HFF-Myc (cell line): ENCODE measurements at places on chromosomes 16 and 17.

GRCh38 chr17:46179375-46179999, 13.7 kb downstream of the KANSL1 start:
- DNase-seq: no peak

DNA sequence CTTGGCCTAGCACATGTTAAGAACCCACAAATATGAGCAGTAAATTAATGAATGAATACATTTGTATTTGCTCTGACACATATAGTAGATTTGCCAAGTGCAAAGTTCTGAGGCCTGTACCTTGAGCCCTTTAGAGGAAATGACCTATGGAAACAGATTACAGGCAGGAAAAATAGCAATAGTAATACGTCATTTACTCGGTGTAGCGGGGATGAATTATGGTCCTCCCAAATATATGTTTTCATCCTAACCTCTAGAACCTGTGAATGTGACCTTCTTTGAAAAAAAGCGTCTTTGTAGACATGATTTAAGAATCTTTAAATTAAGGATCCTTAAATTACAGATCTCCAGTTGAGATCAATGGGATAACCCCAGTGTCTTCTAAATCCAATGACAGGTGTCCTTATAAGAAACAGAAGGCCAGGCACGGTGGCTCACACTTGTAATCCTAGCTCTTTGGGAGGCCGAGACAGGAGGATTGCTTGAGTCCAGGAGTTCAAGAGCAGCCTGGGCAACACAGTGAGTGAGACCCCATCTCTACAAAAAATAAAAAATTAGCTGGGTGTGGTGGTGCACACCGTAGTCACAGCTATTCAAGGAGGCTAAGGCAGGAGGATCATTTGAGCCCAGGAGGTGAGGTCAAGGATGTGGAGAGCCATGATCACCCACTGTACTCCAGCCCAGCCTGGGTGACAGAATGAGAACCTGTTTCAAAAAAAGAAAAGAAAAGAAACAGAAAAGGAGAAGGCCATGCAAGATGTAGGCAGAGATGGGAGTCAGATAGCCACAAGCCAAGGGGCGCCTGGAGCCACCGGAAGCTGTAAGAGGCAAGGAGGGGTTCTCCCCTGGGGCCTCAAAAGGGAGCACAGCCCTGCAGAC, 5.1 kb upstream of the ITPRIPL2 start:
- DNase-seq: no peak

- DNase-seq: no peak
Measured at GRCh38 chr16:52318302-52319009, 228.5 kb downstream of the TOX3 start.

- DNase-seq: no peak
Measured at GRCh38 chr16:75238132-75238852, 13.1 kb downstream of the BCAR1 start.

GRCh38 chr16:53112015-53112414, 57.2 kb downstream of the CHD9 start:
- DNase-seq: no peak

GRCh38 chr17:8887834-8888703, 20.6 kb upstream of the PIK3R6 start:
- peak; percentile 17 for DNase-seq

DNA sequence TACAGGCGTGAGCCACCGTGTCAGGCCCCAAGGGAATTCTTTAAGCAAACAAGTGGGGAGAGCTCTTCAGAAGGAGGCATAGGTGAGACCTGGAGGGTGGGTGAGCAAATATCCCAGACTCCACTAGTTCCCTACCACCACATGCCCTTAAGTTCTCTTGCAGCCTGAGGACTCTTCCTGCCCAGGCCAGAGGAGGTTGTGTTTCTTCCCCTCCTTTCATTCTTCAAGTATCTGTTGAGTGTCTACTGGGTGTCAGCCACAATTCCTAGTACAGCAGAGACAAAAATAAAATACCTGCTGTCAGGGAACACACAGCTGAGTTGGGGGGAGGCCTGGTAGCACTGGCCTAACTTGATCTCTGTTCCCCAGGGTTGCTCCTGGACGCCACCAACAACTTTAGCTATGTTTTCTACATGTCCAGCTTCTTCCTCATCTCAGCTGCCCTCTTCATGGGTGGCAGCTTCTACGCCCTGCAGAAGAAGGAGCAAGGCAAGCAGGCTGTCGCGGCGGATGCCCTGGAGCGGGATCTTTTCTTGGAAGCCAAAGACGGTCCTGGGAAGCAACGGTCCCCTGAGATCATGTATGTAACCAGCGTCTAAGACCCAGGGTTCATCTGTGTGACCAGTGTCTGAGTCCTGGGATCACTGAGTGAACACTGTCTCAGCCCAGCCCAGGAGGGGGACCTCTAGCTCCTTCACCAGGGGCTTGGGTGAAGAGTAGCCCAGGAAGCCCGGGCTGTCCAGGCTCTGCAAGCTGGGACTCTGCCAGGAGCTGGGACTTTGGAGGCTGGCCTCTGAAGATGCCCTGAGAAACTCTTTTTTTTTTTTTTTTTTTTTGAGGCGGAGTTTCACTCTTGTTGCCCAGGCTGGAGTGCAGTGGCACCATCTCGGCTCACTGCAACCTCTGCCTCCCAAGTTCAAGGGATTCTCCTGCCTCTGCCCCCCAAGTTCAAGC, 5.9 kb upstream of the ARMC7 start:
- DNase-seq: no peak

GRCh38 chr16:81138831-81139557, 42.8 kb upstream of the GCSH start:
- no peak for DNase-seq

- no peak for DNase-seq
Measured at GRCh38 chr17:31509095-31509804, 117.8 kb downstream of the RAB11FIP4 start.

DNA sequence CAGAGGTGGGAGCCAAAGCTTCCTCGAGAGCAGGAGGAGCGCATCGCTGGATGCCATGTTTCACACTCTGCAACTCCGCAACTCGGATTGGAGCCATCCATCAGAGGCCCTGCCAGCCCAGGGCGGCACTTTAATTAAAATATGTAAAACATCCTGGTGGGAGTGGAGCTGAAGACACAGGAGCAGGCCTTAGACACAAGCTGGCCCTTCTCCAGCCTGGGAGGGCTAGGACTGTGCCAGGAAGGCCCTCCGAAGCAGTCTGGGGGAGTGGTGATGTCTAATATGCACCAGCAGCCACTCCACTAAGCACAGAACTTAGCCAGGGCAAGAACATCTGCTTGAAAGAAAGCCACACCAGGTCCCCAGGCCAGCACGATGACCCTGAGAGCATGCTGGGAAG, 5.8 kb upstream of the CCDC182 start:
- DNase-seq: no peak

GRCh38 chr17:81734405-81735263, 22.6 kb downstream of the SLC25A10 start:
- DNase-seq: no peak

- no peak for DNase-seq
Measured at GRCh38 chr17:72538901-72539352, 418.1 kb downstream of the SOX9 start.

DNA sequence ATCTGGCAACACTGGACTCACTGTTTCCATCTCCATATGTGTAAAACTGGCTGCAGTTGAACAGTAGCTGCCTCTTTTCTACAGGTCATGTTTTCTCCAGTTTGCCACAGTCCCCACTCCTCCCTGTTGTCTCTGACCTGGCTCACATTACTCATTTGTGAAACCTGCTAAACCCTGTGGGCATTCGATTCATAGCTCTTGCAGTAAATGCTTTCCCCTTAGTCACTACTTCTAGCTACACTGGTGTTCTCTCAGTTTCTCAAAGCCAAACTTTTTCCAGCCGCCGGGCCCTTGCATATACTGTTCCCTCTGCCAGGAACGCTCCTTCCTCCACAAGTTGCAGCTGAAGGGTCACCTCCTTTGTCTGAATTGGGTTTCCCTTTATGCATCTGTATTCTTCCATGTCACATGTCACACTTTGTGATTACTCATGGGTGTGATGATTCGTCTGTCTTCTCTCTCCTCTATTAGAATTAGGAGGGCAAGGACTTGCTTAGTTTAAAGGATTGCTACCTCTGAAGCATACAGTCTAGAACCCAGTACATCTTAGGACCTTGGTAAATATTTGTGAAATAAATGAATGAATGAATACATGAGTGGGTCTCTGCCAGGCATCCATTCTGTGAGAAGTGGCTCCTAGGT, 15.0 kb upstream of the MT4 start:
- DNase-seq: no peak

- no peak for DNase-seq
Measured at GRCh38 chr16:6684076-6684673, 648.5 kb upstream of the RBFOX1 start.

DNA sequence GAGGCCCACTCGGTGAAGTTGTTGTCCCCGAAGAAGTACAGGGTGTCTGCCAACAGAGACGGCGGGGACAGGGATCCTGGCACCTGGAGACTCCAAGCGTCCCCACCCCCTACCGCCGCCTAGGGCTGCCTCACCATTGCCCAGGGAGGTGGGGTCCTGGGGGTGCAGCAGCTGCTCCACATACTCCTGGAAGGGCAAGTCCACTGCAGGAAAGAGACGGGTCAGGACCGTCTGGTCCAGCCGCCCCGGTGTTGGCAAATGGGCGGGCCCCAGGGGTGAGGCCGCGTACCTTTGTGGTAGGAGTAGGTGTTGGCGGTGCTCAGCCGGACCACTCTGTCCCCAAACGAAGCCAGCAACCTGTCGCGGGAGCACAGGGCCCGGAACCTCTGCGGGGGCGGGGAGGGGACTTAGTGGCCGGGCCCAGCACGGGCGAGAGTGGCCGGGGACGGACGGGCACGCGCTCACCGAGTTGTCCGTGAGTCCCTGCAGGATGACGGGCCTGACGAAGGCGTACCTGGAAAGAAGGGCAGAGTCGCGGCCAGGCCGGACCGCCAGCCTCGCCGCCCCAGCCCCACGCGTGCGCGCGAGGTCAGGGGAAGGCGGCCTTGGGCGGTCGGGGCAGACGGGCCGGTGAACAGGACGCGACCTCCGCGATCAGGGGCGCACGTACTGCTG, 601 bp downstream of the JMJD8 start:
- no peak for DNase-seq

DNA sequence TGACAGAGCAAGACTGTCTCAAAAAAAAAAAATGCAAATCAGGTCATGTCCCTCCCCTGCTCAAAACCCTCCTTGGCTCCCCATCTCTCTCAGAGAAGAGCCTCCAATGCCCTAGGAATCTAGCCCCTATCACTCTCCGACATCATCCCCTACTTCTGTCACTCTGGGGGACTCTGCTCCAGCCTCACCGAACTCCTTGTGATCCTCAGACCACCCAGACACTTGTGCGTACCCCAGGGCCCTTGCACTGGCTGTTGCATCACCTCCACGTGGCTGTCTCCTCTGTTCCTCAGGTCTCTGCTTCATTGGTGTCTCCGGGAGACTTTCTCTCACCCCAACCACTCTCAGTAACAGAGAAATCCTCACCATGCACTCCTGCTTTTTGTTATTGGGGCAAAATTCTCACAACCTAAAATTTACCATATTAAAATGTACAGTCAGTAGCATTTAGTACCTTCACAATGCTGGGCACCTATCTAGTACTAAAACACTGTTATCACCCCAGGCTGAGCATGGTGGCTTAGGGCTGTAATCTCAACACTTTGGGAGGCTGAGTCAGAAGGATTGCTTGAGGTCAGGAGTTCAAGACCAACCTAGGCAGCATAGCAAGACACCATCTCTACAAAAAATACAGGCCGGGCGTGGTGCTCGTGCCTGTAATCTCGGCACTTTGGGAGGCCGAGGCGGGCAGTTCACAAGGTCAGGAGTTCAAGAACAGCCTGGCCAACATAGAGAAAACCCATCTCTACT, 15.2 kb downstream of the PLA2G10 start:
- DNase-seq: no peak

GRCh38 chr17:57915985-57916757, 39.0 kb downstream of the CUEDC1 start:
- DNase-seq: peak; percentile 37

DNA sequence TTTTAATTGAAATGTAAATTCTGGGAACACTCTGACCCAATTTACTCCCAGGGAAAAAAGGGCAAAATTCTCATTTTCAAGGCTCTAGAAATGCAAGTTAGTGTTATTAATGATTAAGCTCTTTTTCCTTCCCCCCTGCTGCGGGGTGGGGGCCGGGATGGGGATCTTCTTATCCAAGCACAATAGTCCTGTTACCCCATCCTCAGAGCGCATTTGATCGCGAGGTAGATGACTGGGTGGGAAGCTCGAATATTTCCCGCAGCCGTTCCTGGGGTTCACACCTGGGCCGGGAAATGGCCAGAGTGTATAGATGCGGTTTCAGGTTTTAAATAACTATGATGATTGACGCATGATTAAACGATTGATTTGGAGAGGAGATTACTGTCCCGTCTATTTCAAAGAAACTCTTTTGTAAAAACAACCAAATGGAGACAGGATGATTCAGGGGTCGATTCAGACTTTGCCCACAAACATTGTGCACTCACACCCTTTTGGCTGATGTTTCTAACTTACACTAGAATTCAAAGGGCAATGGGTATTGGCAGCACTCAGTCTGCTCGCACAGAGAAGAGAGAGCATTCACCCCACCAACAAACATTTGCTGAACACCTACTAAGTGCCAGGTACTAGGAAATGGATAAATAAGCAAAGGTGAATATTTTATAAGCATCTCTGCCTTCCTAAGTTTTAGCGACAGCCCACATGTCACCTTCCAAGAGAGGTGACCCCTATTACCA, 55.0 kb downstream of the SALL1 start:
- no peak for DNase-seq

DNA sequence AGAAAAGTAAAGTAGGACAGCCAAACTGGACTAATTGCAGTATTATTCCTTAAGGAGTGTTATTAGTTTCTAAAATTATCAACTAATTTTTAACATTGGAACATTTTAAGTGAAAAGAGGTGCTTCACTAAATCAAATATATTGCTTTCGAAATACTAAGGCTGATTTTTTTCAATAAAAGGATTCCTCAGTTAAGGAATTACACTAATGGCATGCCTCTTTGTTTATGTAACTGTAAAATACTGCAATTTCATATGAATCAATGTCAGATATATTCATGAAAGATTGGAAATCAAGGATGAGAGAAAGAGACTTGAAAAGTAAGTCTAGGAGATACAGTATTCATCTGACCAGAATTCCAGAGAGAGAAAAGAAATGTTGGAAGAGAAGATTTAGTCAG, 129.8 kb downstream of the TANC2 start:
- no peak for DNase-seq

- no peak for DNase-seq
Measured at GRCh38 chr16:61797961-61798507, 238.2 kb downstream of the CDH8 start.

- DNase-seq: no peak
Measured at GRCh38 chr16:81478876-81479511, 34.4 kb downstream of the CMIP start.
